SK-N-SH (cell line): ENCODE measurements at places on chromosomes 7 and 10.

DNA sequence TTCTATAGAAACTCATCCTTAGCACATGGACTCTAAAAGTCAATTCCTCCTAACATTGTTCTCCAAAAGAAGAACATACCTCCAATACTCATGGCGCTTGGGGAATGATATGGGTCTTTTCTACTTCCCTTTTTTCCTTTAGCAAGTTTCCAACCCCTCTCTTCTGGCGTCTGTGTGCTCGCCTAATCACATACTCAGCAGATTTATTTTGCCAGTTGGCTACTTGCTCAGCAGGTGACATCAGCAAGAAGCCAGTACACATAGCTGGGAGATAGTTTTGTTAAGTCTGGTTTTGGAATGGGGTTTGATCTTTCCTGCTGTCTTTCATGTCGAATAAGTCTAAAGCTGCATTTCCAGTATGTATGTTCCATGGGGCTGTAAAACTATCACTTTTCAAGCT, 193.8 kb downstream of the POM121L12 start:
- DNase-seq: no peak

- peak; percentile 66 for DNase-seq
Observed at GRCh38 chr7:108459922-108460551, 3.8 kb upstream of the NRCAM start.

- DNase-seq: no peak
Observed at GRCh38 chr7:36923185-36923584, 198.9 kb upstream of the AOAH start.

DNA sequence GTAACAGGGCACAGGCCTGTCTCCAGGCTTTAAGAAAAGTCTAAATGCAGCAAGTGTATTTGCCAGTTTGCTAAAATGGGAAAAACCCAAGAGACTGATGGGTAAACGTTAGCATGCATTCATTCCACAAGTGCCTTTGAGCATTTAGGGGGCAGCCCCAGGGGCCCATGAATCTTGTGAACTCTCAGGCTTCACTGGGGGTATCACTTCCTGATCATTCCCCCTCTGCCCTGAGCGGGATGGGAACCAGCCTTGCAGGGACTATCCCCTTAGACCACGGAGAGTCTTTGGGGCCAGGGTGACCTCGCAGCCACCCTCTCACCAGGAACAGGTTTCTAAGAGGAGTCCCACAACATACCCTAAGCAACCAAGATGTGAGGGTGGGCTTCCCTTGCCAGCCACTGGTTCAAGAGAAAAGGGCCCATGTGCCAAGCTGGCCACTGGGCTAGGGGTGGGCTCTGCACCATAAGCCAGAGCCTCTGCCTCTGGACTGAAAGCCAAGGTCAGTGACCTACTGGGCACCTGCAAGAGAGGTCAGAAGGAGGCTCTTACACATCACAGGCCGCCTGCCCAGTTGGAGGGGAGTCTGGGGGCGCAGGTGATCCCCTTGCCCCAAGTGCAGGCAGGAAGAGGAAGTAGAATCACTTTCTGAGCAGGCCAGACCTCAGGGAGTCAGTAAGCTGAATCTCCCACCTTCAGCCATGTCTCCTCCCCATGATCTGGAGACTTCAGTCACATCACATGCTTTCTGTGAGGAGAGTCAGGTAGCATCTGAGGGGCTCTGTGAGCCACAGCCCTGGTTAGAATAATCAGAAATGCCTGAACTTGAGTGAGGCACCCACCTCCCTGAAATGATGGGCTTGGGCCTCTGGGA, 75.0 kb downstream of the C10orf105 start:
- no peak for DNase-seq

GRCh38 chr10:119190353-119190752, 11.7 kb upstream of the PRDX3 start:
- no peak for DNase-seq

GRCh38 chr10:112783351-112784021, 166.6 kb upstream of the TCF7L2 start:
- no peak for DNase-seq

DNA sequence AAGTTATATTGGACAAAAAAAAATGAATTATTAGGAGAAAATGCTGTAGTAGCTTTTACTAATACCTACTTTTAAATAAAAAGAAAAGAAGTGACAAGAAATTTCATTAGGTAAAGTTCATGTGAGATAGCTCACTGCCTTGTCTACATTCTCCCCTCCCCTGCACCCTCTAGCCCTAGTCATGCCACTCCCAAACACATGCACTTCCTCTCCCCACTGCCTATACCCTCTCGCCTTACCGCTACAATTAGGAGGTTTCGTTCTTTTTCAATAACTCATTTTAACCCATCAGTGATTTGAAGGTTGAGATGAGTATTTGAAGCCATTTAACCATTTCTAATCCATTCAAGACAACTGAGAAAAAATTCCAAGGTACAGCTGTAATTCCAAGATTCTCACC, 75.3 kb downstream of the HIBADH start:
- DNase-seq: no peak

GRCh38 chr10:79084012-79084971, 15.5 kb downstream of the ZMIZ1 start:
- peak; percentile 59 for DNase-seq

DNA sequence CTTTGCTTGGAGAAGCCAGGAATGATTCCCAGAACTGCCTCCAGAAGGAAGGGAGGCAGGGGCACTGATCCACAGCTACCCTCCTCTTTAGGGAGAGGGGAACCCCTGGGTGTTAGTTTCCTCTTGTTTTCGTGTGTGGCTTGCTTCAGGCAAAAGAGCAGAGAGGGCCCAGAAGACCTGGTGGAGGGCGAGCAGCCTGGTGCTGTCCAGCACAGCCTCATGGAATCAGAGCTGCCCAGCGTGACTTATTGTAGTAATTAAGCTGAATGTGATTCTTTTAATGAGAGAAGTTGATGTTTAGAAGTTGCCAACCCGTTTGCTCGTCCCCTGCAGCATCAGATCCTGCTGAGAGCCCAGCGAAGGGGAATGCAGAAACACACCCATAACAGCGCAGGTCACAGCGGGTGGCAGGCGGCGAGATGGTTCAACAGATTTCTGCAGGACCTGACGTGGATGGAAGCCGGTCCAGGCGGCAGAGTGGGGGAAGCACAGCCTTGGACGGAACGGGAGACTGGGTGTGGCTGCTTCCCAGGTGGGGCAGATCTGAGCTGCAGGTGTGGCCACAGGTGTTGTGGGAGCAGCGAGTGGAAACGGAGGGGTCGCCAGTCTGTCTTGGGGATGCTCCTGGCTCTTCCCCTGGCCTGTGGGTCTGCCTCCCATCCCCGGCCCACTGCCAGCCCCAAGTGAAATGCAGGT, 53.7 kb upstream of the SHH start:
- DNase-seq: no peak

DNA sequence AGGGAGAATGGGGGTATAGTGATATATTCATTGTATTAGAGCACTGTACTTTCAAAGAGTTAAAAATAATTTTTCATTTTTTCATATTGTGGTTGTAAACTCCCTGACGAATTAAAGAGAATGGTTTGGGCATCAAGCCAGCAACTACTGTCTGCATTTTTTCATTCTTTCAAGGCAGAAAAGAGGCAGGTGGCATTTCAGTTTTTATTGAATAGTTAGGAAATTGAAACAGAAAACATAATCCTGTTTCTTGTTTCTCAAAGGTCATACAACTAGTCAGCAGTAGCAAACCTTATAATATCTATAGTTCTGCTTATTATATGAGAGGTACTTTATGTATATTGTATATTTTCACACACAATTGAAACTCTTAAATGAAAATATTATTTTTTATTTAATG, 303.9 kb upstream of the KCND2 start:
- no peak for DNase-seq

DNA sequence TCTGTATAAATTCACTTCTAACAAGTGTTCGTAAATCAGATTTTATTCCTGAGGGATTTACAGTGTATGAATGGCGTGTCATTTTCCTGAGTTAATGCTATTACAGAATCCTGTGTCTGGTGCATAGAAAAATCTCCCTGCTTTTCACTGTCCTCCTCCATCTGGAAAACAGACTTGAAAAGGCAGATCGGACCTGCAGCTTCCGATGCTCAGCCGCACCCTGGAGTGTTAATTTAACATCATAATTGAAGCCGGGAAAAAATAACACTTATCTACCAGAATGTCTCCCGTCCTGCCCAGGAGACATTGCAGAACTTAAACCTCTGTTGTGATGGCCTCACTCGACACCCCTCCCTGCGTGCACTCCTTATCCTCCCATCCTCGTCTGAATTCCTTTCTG, 442.1 kb upstream of the FOXK1 start:
- peak; percentile 80 for DNase-seq

DNA sequence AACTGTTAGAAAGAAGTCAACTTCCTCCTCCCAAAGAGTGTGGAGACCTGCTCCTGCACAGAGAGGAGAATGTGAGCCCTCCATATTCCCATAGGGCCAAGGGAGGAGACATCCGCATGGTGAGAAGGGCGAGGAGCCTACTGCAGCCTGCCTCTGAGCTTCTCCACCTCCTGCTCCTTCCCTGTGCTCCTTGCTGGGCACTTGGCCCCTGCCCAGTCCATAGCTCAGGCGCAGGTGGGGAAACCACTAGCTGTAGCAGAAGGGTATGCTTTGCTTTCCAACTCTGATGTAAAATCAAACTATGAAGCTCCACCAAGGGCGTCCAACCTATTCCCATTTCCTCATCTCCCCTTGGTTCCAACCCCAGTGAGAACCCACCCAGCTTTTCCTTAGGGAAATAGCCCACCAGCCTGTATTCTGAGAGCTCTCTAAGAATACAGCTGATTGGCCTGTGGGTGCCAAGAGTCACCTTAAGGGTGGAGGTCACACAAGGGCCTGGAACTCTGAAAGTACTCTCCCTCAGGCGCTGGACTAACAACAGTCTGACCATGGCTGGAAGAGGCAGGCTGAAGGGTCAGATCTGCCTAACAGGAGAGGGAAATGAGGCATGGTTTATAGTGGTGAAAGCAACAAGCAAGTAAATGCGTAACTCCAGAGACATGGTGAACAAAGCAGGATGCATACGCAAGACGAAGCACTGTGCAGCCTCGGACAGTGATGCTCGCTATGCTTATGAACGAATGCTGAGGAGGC, 13.9 kb downstream of the ZNF488 start:
- DNase-seq: no peak

DNA sequence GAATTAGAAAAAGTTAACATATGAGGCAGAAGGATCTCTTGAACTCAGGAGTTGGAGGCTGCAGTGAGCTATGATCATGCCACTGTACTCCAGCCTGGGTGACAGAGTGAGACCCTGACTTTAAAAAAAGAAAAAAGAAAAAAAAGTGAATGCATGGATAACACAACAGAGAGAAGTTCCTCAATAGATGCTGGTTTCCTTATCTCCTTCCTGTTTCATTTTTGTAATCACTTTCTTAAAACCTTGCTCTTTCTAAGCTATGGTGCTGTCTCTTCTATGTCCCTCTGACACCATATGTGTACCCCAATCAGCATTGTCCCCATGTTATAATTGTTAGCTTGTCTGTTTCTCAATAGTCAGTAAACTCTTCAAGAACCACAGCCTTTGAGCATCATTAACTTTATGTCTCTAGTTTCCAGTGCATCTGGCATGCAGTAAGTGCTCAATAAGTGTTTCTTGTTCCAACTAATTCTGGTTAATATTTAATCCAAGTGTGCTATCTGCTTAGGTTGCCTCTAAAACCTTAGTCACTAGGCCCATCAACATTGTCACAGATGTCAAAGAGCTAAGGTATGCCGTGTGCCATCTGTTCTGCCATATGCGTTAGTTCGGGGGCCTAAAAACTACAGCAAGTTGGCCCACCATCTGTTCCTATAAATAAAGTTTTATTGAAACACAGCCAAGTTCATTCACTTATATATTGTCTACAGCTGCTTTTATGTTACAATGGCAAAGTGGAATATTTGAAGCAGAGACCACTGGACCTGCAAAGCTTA, 36.2 kb downstream of the MPP7 start:
- no peak for DNase-seq

- DNase-seq: no peak
Observed at GRCh38 chr7:149494738-149495368, 2.8 kb downstream of the ZNF746 start.

GRCh38 chr7:54728411-54728810, 30.6 kb downstream of the SEC61G start:
- DNase-seq: no peak

DNA sequence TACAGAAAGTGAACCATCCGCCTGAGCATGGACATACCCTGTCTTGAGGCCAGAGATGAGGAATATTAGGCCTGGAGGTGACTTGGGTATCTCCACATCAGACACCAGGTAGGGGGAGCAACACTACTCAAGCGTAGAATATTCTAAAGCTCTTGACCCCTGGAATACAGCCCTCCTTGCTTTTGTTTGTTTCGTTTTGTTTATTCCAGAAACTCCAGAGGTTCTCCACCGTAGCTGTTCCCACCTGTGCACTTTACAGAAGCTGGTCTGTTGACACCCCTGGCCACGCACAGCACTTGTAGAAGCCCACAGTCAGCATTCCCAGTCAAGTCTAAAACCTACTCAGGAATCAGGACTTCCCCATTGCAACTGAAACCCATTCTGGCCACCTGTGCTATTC, 139.6 kb upstream of the NEBL start:
- DNase-seq: no peak

- no peak for DNase-seq
Observed at GRCh38 chr7:88289564-88290025, 17.1 kb downstream of the STEAP4 start.

DNA sequence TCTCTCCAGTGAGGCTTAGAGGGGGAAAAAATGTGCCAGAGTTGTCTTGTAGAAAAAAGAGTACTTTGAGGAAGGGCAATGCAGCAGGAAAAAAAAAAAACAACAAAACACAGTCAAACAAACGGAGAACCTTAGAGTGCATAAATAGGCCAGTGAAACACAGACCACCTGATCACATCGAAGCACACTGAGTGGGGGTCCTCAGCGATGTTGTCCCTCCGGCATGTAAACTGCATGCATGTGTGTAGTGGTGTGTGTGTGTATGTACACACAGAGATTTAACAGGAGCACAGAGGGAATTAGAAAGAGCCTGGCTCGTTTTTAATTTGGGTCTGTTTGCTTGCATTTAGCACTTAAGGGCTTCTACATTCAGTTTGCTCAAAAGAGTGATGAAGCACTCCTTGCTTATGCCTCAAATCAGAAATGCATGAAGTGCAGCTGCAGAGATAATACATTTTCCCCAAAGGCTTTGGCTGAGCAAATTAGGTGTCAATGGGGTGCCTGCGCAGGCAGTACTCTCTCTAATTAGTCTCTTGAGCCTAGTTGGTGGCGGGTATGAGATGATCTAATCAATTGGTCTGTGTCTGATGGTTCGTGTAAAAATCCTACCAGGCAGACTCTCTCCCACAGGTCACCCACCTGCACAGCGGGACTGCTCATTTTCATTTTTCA, 62.7 kb upstream of the FZD1 start:
- DNase-seq: peak; percentile 16

GRCh38 chr7:155653803-155654202, 9.3 kb downstream of the RBM33 start:
- DNase-seq: no peak
